ENCODE measurements at places on chromosomes 6 and 20. TPM values are rescaled to one million over a fixed set of nuclear protein-coding genes. Genes with fewer than 3 reads are reported as not detected.

GTSF1L gene
- total RNA-seq: not detected

CFB gene
- total RNA-seq: 0.43 TPM

SLC18B1 gene
- total RNA-seq: 8.5 TPM

CNR1 gene
- total RNA-seq: not detected

TSHZ2 gene
- 0.54 TPM for total RNA-seq

SLC32A1 gene
- not detected for total RNA-seq

C20orf144 gene
- total RNA-seq: 0.29 TPM

GLP1R gene
- 0.81 TPM for total RNA-seq

NOTCH4 gene
- total RNA-seq: 1.3 TPM

TRIM26 gene
- total RNA-seq: 45.0 TPM

STX7 gene
- 11.8 TPM for total RNA-seq

IMPG1 gene
- not detected for total RNA-seq

FRS3 gene
- total RNA-seq: 3.2 TPM

C6orf118 gene
- total RNA-seq: not detected

CLIC5 gene
- total RNA-seq: 1.1 TPM

C4A gene
- 3.2 TPM for total RNA-seq

BEND6 gene
- total RNA-seq: not detected

PNLDC1 gene
- 0.34 TPM for total RNA-seq

ANKRD66 gene
- not detected for total RNA-seq

GPX5 gene
- not detected for total RNA-seq

ECT2L gene
- total RNA-seq: not detected

EPB41L2 gene
- 30.6 TPM for total RNA-seq

ARFGEF3 gene
- 1.7 TPM for total RNA-seq

TRIM15 gene
- not detected for total RNA-seq

OR2J3 gene
- total RNA-seq: not detected

SYCP2L gene
- total RNA-seq: not detected

BPIFA1 gene
- total RNA-seq: not detected

All from activated CD8-positive, alpha-beta T cell treated with anti-CD3 and anti-CD28 coated beads for 36 hours (primary cell).